Stimulated activated CD4-positive, alpha-beta T cell treated with anti-CD3 and anti-CD28 coated beads, Interleukin-15, amount 100 ng/mL, for 1 hour (primary cell): ENCODE measurements at places on chromosomes 7 and 10.

GRCh38 chr7:133985300-133985699 lies 141.8 kb upstream of the LRGUK start:
- no peak for DNase-seq

- no peak for DNase-seq
Observed at GRCh38 chr10:78248651-78249464, 215.2 kb downstream of the RPS24 start.

GRCh38 chr10:6177880-6178281 lies 24.9 kb upstream of the PFKFB3 start:
- no peak for DNase-seq

GRCh38 chr7:31982962-31983361 lies 87.2 kb downstream of the PDE1C start:
- no peak for DNase-seq

DNA sequence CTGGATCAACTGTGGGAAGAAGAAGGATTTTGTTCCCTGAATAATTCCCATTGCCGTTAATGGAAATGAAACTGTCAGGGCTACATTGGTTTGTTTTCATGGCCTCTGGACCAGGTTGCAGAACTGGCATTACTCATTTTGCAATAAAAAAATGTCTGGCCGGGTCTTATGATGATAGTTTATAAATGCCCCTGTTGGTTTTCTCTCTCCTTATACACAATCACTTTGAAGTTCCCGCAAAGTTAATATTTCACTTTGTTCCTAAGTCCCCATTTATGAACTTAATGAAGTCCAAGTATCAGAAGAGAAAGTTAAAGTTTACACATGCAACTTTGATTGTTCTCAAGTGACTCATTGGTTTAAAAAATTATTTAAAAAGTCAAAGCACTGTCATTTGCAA lies 150.7 kb upstream of the PRR15 start:
- no peak for DNase-seq

- no peak for DNase-seq
Observed at GRCh38 chr7:122597277-122597676, 101.6 kb downstream of the RNF133 start.

DNA sequence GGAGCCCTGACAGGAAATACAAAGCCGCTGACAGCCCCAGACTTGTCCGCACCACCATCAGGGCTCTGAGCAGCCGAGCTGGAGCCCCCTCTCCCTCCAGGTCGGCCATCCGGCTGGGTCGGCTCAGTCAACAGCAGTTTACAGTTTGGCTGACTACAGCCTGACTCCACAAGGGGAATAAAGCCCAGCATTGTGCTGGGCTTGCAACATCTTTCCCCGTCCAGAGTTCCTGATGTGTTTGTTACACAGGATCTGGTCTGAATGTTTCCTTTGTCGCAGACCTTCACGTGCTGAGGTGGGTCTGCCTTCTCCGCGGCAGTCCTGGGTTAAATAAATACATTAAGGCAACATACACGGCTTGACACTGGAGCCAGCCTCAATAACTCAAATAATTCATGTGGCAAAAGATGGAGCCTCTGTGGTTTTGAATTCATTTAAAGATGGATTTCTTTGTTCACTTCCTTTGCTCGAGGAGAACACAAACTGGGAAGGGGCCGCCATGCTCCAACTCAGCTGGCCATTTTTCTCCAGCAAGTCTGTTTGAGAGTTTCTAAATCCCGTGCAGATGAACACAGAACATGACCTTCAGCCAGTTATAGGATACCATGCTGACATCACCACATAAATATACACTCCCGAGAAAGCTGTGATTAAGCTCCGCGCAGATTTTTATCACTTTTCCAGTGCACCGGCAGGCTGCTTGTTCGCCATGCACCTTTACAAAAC lies 192.1 kb downstream of the WDR11 start:
- no peak for DNase-seq
